ENCODE measurements at places on chromosomes 12 and 14.

GRCh38 chr12:116624516-116624915 lies 65.3 kb downstream of the MAP1LC3B2 start:
- DNase-seq, result no peak

- DNase-seq, result no peak
Measured at GRCh38 chr14:54471641-54472040, 17.1 kb downstream of the GMFB start.

DNA sequence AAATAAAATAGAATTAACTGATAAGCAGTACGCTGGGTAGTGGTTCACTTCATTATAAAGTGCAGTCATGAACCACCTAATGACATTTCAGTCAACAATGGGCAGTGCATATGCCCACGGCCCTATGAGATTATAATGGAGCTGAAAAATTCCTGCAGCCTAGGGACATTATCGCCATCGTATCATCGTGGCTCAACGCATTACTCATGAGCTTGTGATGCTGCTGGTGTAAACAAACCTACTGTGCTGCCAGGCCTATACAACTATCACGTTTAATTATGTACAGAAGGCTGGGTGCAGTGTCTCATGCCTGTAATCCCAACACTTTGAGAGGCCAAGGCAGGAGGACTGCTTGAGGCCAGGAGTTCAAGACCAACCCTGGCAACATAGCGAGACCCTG lies 62.3 kb upstream of the TMEM263 start:
- DNase-seq, result no peak

- peak; percentile 48 for DNase-seq
Measured at GRCh38 chr12:49553512-49554088, 14.3 kb downstream of the MCRS1 start.
